ENCODE measurements at places on chromosomes 7 and 10.

DNA sequence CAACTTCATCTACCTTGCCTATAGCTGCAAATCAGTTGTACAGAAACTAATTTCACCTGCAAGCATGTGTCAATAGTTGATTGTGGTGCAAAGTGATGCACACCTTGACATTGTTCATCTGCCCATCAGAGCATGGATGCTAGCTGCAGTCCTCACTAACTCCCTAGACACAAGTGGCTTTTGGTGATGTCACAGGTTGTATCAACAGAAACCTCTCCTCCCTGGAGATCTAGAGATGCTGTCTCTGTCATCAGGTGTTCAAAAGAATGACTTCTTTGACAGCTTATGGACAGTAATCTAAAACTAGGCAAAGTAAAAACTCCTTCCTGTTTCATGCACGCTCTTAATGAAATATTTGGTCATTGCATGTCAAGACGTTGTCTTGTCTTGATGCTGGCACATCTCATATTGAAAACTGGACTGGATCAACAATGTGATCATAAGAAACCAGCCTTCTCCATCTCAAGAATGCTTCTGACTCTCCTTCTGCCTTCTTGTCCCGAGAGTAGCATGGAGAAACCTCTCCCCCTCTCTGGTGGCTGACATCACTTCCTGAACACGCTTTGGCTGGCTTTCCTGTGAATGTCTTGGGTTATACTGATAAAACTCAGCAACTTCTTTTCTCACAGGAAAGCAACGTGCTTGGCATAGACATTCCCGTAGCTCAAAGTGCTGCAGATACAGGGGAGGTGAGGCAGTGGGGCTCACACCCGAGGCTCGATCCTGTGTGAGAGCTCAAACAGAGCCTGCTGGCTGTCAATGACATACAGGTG is 176.2 kb upstream of the CDCA7L start:
- no peak for DNase-seq

DNA sequence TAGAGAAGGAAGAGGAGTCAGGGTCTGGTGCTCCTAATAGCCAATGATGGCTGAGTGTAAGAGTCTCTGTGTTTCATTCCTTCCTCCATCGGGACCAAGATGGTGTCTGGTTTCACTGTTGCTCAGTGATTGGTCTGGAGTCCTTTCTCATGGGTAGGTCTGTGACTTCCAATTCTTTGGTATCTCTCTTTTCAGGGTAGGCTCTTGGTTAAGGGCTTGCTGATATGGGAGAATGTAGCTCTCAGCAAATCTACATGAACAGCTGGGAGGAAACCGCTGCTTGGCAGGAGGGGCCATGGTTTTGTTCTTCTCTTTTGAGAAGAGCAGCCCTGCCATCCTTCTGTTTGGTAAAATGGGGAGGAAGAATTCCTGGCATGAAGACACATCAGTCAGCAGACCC is 209.1 kb upstream of the PODXL start:
- DNase-seq = no peak

DNA sequence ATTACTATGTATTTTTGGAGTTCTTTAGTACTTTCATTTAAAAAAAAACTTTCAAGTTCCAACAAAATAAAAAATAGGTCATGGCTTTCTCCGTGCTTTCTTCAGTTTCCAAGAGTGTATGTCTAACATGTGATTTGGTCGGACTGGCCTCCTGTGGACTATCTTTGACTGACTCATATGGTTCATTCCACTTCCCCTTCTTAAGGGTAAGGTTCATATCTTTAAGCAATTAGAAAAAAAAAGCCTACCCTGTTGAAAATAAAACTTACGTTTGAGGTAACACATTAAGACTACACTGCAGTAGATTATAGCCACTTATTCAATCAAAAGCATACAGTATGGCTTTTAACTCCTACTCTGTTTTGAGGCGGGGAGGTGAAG is 112.8 kb upstream of the AHR start:
- DNase-seq = no peak

- DNase-seq = no peak
Observed at GRCh38 chr10:88482220-88482619, 100.9 kb downstream of the RNLS start.

DNA sequence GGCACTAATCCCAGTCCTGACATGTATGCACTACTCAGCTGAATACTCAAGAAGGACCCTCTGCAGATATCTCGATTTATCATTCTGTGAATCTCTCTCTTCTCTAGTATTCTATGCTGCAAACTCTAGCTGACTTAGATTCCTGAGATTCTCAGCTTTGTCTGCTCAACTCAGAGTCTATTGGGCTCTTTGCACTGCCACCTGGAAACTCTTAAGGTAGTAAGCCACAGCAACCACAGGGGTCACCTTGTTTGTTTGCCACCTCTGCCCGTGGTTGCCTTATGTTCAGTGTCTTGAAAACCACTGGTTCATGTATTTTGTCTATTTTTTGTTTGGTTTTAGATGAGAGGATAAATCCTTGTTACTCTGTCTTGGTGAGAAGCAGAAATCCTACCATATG is 72.9 kb downstream of the SP8 start:
- DNase-seq = no peak

GRCh38 chr10:37855636-37856035 is 1.8 kb downstream of the ZNF248 start:
- DNase-seq = no peak

GRCh38 chr7:10121631-10122030 is 852.0 kb upstream of the PHF14 start:
- no peak for DNase-seq

- DNase-seq = no peak
Observed at GRCh38 chr10:69451784-69452251, 553 bp downstream of the TSPAN15 start.
